ENCODE measurements at places on chromosomes 5 and 9.

DNA sequence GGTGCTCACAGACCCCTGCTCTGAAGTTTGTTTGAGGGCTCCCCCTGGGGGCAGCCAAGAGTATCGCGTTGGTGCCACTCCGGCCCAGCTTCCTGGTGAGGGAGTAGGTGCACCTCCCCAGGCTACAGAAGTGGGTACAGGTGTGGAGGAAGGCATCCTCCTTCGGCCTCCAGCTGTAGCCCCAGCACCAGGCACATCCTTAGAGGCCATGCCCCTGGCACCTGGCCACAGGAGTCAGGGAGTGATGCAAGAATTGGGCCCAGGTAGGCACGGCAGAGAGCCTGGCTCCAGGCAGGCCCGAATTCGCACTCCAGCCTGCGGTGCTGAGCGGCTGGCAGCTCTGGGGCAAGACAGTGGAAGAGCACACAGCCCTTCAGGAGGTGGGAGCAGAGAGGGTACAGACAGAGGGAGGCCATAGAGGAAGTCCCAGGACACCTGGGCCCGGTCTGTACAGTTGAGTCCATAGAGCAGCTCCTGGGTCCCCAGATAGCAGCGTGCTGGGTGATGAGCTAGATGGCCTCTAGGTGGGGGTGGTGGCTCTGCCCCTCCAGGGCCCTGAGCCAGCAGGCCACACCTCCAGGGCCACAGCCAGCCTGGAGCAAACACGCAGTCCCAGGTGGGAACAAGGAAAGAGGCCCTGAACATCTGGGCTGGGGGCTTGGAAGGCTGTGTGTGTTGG, 2.4 kb downstream of the SAPCD2 start:
- DNase-seq, result peak; percentile 68

DNA sequence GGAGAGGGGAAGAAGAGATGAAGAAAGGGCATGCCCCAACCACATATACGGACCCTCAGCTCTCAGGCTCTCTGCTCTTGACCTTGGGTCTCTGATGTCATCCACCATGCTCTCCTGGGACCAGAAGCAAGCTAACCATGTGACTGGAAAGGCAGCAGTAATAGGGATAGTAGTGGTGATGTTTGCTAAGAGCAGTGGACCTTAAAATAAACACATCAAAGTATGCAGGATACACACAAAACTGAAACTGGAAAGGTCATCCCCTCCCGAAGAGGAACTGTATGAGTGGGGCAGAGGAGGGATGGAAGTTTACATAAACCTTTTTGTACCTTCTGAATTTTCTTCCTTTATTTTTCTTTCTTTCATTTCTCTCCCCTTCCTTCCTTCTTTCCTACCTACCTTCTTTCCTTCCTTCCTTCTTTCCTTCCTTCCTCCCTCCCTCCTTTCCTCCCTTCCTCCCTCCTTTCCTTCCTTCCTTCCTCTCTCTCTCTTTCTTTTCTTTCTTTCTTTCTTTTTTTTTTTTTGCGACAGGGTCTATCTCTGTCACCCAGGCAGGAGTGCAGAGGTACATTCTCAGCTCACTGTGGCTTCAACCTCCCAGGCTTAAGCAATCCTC, 8.1 kb upstream of the PTPN3 start:
- no peak for DNase-seq

GRCh38 chr5:154384480-154385235, 61.1 kb upstream of the SAP30L start:
- DNase-seq, result no peak

DNA sequence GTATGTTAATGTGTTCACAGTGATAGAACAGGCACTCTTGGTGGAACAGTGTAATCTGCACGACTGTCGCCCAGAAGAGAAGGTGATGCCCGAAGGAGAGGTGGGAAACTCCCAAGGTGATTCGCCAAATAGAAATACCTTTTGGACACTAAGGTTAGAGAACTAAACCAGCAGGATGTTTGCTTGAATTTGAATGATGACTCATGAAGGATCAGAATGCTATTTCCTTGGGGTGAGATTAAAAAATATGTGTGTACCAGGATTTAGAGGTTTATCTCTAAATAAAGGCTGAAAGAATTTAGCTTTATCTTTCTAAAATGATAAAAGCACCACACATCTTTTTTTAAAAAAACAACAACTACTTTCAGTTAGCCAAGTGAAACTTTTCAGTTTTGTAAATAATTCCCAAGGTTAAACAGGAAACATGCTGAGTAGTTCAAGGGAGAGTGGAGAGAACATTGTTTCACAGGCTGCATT, 297.4 kb upstream of the TAS2R1 start:
- DNase-seq, result no peak

DNA sequence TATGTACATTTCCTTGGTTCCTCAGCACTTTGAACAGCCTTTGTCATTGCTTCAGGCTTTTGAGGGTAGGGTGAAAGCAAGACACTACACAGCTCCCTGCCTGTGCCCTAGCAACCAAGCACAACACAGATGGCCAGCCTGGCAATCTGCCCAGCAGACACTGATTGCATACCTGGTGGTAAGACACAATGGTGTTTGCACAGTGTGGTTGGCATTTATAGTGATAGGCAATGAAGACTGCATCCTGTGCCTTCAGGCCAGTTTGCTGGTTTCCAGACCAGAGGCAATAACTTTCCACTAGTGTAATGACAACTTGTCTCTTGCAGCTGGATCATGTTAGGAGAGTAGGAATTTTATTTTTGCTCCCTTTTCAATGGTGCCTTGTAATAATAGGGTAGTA, 144.5 kb upstream of the TNC start:
- DNase-seq, result no peak

- DNase-seq, result no peak
Observed at GRCh38 chr9:21777701-21778100, 24.7 kb upstream of the MTAP start.

All from T-helper 22 cell (primary cell).